ENCODE measurements at places on chromosomes 13 and 19.
A peak's percentile ranks its signal among the peaks of the same experiment; 100 is the strongest.

DNA sequence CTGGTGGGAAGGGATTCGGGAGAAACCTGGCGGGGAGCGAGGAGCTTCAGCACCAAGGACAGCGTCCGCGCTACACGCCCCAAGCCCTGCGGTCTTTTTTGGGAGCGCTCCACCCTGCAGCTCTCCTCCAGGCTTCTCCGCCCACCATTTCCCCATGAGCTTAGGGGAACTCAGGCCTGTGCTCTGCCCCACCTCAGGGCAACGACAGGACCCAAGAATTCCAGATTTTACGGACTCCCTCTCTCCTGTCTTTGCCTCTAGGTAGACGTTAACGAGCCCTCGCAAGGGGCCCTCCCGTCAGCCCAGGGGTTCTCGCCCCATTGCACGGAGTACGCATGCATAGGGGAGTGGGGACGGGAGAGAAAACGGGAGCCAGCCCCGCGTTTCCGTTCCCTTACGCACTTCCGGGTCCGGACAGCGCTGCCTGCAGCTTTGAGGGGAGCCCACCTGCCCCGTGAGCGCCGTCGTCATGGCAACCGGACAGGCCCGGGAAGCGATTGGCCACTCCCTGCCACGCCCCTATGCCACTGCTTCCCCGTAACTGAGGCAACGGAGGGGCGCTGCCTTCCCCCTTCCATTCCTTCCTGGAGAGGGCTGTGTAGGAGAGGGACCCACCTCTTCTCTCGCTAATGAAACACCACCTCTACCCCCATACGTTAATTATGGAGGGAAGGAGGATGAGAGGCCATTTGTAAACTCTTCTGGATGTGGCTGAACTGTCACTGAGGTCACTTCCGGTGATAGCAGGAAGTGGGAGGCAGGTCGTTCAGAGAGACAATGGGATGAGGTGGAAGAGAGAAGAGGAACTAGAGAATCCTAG, 20.8 kb downstream of the NOVA2 start:
- DNase-seq = peak; percentile 81

GRCh38 chr19:23991170-23991569, 76.5 kb downstream of the ZNF726 start:
- peak; percentile 99 for DNase-seq

DNA sequence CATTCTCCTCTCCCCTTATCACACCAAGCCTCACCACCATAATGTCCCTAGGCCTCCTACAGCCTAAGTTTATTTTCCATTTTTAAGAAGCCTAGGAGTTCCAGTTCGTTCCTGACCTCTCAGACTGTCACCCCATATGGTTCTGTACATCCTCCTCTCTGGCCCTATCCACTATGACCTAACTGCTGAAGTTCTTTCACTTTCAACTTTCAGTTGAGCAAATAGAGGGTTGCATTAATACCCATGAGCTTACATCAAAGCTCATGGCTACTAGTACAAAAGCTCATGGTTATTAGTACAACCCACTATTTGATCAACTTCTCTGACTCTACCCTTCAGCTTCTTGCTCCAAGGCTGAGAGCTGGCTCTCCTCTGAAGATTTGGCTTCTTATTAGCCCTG, 72.9 kb downstream of the FGF14 start:
- DNase-seq = no peak

DNA sequence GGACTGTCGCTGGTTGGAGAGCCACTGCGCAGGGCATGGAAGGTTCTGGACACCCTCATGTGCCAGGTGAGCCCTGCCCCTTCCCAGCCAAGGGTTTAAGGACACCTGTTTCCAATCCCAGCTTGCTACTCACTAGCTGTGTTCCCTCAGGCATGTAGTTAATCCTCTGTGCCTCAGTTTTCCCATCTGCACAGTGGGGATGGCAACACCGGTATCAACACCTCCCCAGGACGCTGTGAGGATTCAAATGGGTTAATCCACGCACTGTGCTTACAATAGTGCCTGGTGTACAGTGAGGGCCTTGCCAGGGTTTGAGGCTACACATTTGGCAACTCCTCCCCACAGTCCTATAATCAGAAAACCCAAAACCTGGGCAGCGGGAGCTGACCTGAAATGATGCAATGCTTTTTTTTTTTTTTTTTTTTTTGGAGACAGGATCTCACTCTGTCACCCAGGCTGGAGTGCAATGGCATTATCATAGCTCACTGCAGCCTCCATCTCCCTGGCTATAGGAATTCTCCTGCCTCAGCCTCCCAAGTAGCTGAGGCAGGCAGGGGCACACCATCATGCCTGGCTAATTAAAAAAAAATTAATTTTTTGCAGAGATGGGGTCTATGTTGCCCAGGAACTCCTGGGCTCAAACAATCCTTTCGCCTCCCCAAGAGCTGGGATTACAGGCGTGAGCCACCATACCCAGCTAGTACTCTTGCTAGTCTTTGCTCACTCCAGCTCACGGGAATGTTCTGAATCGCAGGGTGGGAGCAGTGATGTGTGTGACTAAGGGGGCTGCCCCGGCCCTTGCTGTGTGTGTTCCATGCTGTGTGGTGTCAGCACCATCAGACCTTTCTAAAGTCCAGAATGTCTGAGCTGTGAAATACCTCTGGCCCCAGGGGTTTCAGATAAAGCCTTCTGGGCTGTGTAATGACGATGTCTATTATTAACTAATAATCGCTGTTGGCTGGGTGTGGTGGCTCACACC, 2.3 kb downstream of the ACP4 start:
- DNase-seq = no peak

All from NCI-H2029 (cell line).